ENCODE measurements at places on chromosomes 6 and 20.

- no peak for DNase-seq
Measured at GRCh38 chr6:45971287-45971686, 44.4 kb downstream of the CLIC5 start.

GRCh38 chr6:100987556-100987955 lies 106.4 kb upstream of the ASCC3 start:
- DNase-seq, result peak; percentile 10

DNA sequence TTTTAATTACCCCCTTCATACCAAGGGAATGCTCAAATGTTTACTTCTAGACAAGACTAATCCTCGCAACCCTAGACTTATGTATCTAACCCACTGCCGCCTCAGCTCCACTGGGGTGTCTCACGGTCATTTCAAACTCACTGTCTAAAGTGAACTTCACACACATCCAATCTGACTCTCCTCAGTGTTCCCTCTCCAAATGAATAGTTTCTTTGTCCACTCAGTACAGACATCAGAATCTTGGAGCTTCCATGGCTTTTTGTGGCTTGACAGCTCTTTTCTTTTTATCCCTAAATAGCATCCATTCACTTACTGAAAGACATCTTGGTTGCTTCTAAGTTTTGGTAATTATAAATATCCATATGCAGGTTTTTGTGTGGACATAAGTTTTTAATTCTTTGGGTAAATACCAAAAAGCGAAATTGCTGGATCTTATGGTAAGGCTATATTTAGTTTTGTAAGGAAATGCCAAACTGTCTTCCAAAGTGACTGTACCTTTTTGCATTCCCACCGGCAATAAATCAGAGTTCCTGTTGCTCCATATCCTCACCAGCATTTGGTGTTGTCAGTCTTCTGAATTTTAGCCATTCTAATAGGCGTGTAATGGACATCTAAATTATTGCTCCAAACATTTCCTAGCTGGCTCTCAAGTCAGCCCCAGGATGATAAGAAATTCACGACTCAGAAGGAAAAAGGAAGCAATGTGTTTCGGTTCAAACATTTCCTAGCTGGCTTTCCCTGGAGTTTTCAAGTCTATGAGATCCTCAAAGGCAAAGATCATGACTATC lies 73.1 kb downstream of the DNAAF9 start:
- no peak for DNase-seq

- DNase-seq, result no peak
Measured at GRCh38 chr6:34671367-34671766, 25.2 kb downstream of the ILRUN start.

DNA sequence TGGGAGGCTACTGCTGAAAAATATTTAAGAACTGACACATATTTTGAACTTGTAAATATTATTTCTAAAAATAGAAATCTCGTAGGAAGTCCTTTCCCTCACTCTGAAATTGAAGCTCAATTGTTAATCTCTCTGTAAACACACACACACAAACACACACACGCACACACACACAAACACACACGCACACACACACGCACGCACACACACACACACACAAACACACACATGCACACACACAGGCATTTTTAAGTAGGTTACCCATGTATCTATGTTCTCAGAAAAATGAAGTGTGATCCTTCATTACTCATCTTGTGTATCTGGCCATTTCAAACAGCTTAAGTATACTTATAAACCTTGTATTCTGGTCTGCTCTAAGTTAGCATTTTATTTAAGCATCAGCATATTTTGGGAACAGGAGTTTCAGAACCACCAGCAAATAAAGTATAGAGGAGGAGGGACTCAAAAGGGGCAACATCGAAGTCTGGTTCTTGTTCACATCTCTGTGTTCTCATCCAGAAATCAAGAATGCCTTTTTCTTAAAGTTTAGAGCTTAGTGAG lies 11.6 kb downstream of the CCN6 start:
- DNase-seq, result no peak

DNA sequence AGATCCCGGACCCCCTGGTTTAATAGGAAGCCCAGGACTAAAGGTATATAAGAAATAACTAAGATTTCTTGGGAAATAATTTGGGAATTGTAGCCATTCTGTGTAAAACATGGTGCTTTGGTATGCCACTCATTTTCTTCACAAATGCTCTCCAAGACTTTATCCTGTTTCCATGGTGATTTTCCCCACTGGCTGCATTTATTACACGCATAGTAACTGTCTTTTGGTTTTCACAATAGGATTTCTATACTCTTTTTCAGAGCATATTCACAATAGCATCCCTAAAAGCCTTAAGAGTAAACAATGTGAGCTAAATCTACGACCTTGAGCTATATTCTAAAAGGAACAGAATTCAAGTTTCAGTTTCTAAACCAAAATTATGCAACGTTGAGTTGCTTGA lies 160.8 kb downstream of the COL9A1 start:
- peak; percentile 84 for DNase-seq

DNA sequence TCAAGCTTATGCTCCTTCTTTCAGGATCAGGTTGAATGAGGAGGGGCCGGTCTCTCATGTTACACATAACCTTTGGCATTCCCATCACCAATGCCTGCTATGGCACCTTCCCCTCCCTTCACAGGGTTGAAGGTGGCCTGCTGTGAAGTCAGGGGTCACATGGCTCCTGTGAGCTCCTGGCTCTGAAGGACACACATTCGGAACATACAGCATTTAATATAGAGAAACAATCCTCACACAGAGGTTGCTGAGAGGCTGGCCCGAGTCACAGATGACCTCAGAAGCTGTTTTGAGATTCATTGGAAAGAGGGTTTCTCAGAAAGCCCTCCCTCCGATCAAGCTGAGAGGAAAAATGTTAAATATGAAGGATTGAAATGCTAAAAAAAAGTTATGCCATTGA lies 82.1 kb downstream of the PSMG4 start:
- DNase-seq, result no peak

- no peak for DNase-seq
Measured at GRCh38 chr20:53755733-53756531, 162.3 kb upstream of the ZNF217 start.

DNA sequence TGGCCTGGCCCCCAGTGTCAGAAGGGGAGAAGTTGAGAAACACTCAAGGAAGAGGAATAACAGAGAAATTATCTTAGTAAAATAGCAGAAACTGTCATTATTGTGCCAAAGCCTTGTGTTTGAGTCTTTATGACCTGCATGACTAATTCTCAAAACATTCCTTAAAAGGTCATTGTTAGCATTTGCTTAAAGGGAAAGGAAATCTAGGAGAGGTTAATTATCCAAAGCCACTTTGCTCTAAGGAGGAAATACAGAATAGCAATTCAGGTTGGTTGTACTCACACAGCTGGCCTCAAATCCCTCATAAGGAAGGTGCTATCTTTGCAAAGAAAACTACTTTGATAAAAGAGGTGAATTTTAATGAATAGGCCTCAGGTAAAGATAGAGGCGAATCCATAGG lies 516.7 kb downstream of the CBLN4 start:
- no peak for DNase-seq

GRCh38 chr20:53940907-53941545 lies 129.4 kb downstream of the BCAS1 start:
- DNase-seq, result peak; percentile 60

GRCh38 chr6:149544646-149545257 lies 1.1 kb downstream of the PPIL4 start:
- DNase-seq, result no peak

DNA sequence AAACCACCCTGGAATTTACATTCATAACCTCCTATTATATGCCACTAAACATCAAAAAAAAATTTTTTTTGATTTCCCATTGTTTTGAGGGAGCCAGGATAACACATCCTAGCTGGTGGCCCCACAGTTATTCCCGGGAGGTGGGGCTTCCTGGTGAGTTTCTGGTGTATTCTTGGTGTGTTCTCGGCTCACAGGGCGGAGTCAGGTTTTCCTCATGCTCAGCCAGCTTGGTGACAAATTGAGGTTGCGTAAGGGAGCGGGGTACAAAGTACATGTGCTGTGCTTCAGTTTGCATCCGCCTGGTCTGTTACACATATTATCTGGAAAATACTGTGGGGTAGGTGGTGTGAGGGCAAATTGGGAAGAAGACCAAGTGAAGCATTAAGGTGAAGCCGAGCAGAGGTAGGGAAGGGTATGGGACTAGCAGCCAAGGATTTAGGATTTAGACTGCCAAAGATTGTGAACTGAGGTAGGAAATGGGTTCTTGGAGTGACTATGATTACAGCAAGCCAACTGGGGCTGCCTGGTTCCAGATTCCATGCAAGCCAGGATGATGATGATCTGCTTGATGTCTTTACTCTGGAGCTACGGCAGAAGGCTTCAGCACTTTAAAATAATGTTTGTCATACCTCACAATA lies 46.2 kb upstream of the EEF1A1 start:
- DNase-seq, result no peak

GRCh38 chr6:3977875-3978711 lies 100.8 kb downstream of the FAM217A start:
- peak; percentile 62 for DNase-seq

GRCh38 chr20:57079031-57080005 lies 187.1 kb downstream of the BMP7 start:
- DNase-seq, result no peak

GRCh38 chr6:154370545-154370944 lies 13.9 kb upstream of the IPCEF1 start:
- peak; percentile 37 for DNase-seq

- DNase-seq, result no peak
Measured at GRCh38 chr20:50303573-50304500, 113.2 kb downstream of the CEBPB start.

- DNase-seq, result no peak
Measured at GRCh38 chr6:24430086-24430485, 27.4 kb downstream of the MRS2 start.

GRCh38 chr6:160252073-160252813 lies 6.4 kb downstream of the SLC22A2 start:
- no peak for DNase-seq

- DNase-seq, result no peak
Measured at GRCh38 chr6:89970072-89970471, 75.8 kb downstream of the GJA10 start.

- peak; percentile 82 for DNase-seq
Measured at GRCh38 chr20:2508631-2509467, at the start of gene ZNF343. TSS of gene ZNF343 (minus strand) at chr20:2508915. CDS start at chr20:2493895, 15,020 bp downstream.

GRCh38 chr6:111417181-111417585 lies 65.8 kb downstream of the REV3L start:
- no peak for DNase-seq

GRCh38 chr6:124028117-124028516 lies 224.5 kb downstream of the NKAIN2 start:
- DNase-seq, result no peak

- DNase-seq, result peak; percentile 71
Measured at GRCh38 chr6:153625089-153625488, 414.0 kb upstream of the OPRM1 start.

DNA sequence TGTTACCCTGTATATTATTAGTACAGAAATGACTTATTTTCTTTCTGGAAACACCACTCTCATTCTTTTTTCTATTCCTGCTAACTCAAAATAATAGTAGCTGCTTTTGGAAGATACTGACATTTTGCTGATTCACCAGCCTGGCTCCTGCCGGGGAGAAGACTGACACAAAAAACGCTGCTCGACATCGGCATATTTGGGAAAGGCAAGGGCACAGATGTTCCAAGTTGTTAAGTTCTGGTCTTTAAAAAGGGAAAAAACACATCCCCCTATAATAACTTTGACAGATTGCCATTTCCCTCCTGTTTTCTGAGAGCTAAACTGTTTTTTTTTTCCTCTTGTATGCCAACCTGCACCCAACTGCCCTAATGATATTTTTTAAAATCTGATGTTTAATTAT lies 55.4 kb downstream of the CTNNBL1 start:
- DNase-seq, result no peak

DNA sequence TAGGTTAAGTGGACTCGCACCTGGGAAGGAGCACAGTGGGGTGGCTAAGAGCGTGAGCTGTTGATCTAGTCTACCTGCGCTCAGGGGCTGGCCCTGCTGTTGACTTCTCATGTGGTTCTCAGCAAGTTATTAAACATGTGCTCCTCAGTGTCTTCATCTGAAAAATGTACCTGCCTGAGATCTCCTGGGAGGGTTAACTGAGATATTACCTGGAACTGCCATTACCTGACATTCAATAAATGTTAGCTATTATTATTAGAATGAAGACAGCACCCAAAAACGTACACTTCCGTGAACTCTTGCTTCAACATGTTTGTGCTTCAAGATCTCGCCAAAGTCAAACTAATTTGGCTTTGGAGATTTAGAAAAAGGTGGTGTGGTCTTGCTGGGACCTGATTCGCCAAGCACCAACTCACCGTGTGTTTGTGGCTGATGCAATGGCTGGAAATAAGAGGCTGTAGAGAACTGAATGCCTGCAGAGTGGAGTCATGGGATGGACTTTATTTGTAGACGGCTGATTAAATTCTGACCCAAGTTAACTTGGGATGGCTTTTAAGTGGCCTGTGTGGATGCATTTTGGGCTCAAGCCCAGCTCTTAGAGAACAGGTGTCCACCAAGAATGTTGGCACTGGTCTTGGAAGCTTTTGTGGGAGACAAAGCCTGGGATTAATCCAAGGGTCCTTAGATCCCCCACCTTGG lies 692.9 kb downstream of the QKI start:
- no peak for DNase-seq

DNA sequence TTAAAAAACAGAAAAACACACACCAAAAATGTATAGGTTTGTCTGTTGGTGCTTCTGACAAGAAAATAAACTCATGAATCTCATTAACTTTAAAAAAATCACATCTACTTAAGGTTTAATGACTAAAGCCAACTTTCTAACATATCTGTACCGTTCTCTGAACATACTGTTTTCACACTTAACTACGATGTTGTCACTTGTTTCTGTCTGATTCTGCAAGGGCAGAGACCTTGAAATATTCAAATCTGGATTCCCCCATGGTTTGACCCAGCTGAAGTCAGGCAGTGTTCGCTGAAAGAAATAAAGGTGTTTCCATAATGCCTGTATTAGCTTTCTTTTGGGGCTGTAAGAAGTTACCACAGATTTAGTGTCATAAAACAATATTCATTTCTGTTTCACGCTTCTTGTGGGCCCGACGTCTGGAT lies 2.7 kb upstream of the ASXL1 start:
- DNase-seq, result no peak

DNA sequence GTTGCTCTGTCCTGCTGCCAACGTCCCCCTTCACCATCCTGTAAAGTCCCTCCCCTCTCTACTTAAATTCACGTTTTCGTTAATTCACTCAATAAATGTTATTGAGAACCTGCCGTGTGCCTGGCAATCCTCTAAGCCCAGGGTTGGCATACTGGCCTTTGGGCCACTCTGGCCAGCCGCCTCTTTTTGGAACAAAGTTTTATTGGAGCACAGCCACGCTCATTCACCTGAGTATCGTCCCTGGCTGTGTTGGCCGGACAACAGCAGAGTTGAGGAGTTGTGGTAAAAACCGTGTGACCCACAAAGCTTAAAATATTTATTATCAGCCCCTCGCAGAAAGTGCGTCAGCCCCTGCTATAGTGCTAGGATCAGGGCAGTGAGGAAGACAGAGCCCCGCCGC lies 54.7 kb upstream of the TMEM181 start:
- no peak for DNase-seq
